Erythroblast (primary cell): ENCODE measurements at places on chromosomes 2 and 18.

DNA sequence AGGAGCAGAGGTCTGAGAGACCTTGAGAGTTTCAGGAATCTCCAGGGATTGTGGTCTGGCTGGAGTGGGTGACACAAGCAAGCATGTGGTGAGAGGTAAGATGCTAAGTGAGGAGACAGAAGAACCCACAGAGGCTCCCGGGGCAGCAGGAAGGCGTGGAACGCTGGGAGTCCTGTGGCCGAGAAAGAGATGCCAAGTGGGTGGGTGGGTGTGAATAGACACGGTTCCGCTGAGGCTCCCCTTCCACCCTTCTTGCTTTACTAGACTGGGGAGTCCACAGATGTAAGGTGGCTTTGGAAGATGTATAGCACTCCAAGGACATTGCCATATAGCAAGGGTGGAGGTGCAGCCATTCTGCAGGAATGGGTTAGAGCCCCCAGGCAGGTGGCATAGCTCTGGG, 4.2 kb downstream of the TEX51 start:
- DNase-seq = no peak

DNA sequence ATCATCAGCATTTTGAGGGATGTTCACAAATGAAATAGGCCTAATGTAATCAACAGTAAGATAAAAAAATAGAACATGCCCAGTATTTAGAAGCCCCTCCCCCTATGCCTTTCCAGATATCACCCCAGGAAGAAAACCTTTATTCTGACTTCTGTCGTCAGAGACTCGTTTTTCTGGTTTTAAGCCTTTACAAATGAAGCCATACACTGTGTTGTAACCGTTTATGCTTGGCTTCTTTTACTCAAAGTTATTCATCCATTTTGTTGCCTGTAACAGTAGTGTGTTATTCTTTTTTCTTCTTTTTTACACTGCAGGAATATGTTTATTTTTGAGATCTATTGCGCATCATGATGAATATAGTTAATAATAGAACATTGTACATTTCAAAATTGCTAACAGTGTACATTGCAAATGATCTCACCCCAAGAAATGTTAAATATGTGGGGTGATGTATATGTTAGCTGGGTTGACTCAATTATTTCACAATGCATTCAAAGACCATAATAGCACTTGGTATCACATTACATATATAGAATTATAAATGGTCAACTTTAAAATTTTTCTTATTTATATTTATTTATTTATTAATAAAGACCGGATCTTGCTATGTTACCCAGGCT, 28.1 kb upstream of the PNPT1 start:
- DNase-seq = no peak

GRCh38 chr18:59560556-59560955, 136.7 kb downstream of the CCBE1 start:
- DNase-seq = no peak

GRCh38 chr18:52518086-52518485, 178.1 kb downstream of the DCC start:
- DNase-seq = no peak

- peak; percentile 83 for DNase-seq
These were observed 1.8 kb downstream of the SP3 start for GRCh38 chr2:173963323-173963816.

- DNase-seq = no peak
These were observed 43.3 kb downstream of the SAP130 start for GRCh38 chr2:127984551-127984950.

GRCh38 chr2:29562896-29563295, 358.5 kb downstream of the ALK start:
- no peak for DNase-seq

DNA sequence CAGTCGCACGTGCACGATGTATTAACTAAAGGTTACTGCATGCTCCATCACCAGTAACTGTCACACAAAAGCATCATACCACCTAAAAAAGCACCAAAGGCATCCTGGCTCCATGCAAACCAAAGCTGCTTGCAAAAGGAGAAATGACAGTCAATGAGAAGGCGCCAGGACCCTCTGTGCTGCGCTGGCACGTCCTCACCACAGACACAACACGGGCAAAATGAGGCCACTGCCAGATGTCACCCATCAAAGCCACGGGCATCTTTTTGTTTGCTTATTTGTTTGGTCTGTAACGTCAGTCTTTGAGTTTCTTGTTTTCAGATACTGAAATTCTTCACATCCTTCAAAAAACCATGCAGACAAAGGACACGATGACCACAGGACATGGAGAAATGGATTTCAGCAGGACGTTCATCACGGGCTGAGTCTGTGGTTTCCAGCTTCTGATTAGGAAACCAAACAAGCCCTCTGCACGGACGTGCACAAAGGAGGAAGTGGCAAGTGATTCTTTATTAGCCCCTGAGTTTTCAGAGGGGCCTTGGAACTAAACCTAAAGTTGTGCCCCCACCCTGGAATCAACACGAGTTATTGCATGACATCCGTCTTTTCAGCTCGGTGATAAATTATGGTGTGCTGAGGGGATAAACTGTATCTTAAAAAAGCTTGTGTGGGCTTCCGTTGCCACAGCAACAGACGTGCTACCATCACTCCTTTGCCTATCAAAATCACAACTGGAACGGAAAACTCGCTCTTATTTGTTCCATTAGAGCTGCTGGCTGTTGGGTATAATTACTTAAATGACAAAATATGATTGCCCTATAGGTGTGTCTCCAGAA, 181.8 kb downstream of the EIPR1 start:
- no peak for DNase-seq

DNA sequence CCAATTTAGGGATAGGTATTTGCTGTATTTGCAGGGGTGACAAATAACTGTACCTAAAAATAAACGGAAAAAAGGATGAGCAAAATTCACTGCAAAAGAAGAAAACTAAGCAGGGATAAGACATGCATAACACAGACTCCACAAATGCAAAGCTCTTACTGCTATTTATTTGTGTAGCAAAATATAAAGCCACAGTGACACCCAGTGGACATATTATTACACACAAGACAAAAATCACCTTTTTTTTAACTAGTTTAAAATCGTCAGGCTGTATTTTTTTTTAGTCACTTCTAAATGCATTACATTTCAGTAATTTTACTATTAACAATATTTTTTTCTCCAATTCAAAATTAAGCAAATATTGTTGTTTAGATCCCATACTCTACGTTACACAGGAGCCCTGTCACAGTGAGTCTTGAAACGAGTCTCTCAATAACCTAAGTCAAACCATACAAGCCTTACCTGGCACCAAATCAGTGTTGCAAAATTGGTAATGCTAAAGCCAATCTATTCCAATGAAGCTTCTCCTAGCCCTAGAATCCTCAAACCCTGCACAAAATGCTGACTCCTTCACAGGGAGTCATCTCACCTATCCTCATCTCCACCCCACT, 23.7 kb downstream of the METTL4 start:
- peak; percentile 68 for DNase-seq

DNA sequence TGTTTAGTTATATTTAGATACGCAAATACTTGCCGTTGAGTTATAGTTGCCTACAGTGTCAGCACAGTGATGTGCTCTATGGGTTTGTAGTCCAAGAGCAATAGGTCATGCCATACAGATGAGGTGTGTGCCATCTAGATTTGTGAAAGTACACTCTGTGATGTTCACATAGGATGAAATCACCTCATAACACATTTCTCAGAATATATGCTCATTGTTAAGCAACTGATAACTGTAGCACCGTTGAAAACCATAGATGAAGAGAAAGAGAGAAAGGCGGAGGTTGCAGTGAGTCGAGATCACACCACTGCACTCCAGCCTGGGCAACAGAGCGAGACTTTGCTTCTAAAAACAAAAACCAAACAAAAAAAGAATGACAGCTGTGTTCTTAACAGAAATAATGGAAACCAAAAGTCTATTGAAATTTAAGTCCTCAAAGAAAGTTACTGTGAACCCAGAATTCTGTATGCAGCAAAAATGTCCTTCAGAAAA, 9.5 kb downstream of the DGKD start:
- no peak for DNase-seq

GRCh38 chr2:120765678-120766469, 30.2 kb downstream of the GLI2 start:
- no peak for DNase-seq

DNA sequence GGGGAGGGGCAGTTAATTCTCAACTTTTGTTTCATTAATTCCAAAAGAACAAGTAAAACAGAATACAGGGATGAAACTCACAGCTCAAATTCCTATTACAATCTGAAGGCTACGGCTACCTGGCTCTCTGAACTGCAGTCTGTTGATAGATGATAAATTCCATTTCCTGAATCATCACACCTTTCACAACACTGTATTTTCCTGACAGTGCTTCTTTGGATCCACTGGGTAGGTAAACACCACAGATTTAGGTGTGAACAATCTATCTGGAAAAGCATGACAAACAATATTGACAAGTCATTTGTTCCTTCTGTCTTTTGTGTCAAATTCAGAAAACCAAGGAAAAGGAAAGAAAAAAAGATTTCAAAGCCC, 843.2 kb downstream of the LRRTM4 start:
- no peak for DNase-seq

GRCh38 chr2:121558329-121558728, 27.6 kb downstream of the RNU4ATAC start:
- DNase-seq = no peak

GRCh38 chr2:26846334-26847306, 1.3 kb upstream of the DPYSL5 start:
- peak; percentile 72 for DNase-seq

- DNase-seq = no peak
These were observed 116.9 kb downstream of the ACKR3 start for GRCh38 chr2:236686561-236686960.

DNA sequence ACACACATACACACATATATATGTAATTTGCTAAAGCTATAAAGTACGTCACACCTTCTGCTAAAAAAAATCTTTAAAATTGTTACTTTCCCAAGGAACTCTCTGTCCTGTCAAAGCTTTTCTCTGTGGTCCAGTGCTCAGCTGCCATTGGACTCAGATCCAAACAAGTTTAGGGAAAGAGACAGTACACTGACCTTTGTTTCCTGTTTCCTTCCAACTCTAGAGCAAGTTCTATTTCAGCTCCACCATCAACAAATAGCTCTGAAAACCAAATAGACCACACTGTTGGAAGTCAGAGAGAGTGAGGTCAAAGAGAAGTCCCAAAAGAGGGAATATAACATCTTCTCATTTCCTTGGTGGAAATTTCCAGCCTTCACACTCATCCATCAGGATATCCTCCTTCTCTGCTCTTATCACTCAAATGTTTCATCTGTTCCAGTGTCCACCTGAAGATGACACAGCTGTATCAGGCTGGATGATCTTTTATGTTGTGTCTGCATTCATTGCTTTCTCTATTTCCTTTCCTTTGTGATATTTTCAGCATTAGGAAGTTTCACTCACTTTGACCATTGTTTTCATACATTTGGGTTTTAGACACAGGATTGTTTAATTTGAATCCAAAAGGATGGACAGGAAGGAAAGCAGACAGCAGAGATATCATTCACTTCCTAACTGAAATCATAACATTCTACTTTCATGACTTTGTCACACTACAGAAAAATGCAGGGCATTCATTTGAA, 192.3 kb upstream of the NT5C1B start:
- DNase-seq = no peak

DNA sequence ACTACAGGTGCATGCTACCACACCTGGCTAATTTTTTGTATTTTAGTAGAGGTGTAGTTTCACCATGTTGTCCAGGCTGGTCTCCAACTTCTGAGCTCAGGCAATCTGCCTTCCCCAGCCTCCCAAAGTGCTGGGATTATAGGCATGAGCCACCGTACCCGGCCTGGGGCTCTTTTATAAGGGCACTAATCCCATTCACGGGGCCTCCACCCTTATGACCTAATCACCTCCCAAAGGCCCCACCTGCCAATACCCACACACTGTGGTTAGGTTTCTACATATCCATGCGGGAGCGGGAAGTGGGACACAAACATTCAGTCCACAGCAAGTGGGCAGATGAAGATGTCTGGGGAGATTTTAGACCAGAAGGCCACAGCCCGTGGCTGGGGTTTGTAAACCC, 164.7 kb upstream of the SH3BP4 start:
- DNase-seq = no peak

- DNase-seq = no peak
These were observed 602 bp upstream of the ADAM17 start for GRCh38 chr2:9556121-9556743.

GRCh38 chr2:234601213-234601612, 104.3 kb upstream of the ARL4C start:
- no peak for DNase-seq

- DNase-seq = no peak
These were observed 272.1 kb downstream of the HDAC4 start for GRCh38 chr2:239128706-239129105.

DNA sequence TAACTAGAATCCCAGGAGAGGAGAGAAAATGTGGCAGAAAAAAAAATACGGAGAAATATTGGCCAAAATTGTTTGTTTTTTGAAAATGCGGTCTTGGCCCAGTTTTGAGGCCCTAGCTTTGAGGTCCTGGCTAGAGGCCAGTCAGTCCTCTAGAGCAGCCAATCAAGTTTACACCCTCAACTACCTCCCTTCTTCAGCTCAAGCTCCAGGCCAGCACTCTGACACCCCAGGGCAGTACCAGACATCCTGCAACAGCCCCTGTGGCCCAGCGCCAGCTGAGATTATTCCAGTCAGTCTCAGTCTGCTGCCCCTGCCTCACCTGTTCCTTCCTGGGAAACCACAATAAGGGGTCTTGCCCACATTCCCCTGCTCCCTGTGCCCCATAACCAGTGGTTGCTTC, 107.7 kb downstream of the UGGT1 start:
- no peak for DNase-seq

GRCh38 chr2:146989741-146990140, 855.1 kb upstream of the ACVR2A start:
- DNase-seq = no peak

GRCh38 chr2:29207352-29208148, 92.3 kb downstream of the CLIP4 start:
- DNase-seq = no peak

GRCh38 chr18:12515550-12515949, 107.8 kb downstream of the PRELID3A start:
- DNase-seq = no peak

GRCh38 chr2:125596612-125597011, 1059.3 kb upstream of the GYPC start:
- no peak for DNase-seq

DNA sequence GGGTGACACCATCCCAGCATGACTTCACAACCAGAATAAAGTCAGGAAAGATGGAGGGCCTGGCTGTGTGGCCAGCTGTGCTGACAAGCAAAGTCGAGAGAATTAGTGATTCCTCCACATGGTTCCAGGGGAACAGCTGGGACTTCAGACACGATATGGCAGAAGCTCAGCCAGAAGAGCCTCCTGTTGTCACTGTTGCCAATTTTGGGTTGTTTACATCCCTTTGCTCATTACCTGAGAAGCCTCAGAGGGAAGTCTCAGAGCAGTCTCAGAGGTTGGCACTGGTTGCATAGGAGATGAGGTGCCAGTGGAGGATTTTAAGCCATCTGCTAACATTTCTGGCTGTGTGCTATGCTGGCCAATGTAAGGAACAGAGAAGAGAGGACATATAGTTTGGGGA, 16.0 kb downstream of the LINC00305 start:
- no peak for DNase-seq

DNA sequence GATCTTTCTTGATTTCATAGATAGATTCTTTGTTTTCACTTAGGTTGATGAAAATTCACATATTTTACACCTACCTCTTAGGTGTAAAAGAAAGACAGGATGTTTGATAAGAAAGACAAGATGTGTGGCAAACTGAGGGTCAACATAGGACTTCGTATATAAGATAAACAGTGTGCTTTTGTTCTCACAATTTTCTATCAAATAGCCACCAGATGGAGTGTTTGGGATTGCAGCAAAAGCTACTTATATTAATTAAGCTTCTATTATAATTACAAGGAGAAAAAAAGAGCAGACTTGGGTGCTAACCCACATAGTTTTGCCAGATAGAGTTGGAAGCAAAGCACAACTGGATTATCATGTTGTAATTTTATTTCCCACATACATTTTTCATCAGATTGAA, 232.9 kb downstream of the CDH7 start:
- DNase-seq = no peak
